ENCODE measurements at places on chromosomes 16 and 17.

DNA sequence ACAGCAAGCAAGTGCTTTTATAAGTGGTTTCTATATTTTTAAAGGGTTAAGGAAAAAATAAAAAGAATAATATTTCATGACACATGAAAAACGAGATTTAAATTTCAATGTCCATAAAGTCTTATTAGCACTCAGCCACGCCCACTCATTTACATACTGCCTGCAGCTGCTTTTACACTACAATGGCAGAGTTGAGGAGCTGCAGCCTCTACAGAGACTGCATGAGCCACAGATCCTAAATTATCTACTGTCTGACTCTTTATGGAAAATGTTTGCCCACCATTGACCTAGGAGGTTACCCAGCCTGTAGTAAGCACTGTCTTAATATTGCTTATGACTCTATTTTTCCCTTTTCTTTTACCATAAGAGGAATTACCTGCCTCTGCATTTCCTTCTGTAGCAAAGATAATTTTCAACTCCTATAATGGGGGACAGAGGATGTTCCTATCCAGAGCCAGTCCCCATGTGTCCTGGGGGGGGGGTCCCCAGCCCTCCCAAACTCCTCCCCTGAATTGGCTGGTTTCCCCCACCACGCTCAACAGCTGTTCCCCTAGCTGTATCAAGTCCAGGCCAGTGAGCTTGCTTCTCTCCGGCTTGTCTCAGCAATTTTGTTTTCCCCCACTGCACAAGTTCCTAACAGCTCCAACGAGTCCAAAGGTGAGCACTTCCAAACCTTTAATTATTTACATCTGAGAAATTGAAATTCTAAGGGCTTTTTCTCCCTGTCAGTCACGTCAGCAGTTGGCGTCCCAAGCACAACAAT is 139.4 kb upstream of the ERCC4 start:
- no peak for DNase-seq

GRCh38 chr16:1378087-1378803 is 26.5 kb downstream of the GNPTG start:
- no peak for DNase-seq

GRCh38 chr17:47953909-47954308 is 3.8 kb downstream of the PRR15L start:
- DNase-seq = no peak

DNA sequence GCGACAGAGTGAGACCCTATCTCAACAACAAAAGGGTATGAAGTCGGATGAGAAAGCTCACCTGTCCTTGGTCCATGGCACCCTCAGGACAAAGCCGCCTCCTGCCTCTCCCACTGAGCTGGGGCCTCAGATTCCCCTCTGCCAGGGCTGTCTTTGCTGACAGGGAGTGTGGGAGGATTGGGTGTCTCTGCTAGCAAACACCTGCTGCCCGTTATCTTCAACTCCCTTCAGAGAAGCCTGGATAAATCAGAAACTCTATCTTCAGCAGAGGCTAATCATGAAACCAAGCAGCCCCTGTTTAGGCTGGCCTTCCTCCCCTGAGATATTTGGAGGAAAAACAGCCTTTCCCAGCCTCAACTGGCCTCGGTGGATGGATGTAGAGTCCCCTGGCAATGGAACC is 36.3 kb upstream of the CDH1 start:
- DNase-seq = no peak

- no peak for DNase-seq
Observed at GRCh38 chr17:15456972-15457722, 10.3 kb downstream of the CDRT4 start.

DNA sequence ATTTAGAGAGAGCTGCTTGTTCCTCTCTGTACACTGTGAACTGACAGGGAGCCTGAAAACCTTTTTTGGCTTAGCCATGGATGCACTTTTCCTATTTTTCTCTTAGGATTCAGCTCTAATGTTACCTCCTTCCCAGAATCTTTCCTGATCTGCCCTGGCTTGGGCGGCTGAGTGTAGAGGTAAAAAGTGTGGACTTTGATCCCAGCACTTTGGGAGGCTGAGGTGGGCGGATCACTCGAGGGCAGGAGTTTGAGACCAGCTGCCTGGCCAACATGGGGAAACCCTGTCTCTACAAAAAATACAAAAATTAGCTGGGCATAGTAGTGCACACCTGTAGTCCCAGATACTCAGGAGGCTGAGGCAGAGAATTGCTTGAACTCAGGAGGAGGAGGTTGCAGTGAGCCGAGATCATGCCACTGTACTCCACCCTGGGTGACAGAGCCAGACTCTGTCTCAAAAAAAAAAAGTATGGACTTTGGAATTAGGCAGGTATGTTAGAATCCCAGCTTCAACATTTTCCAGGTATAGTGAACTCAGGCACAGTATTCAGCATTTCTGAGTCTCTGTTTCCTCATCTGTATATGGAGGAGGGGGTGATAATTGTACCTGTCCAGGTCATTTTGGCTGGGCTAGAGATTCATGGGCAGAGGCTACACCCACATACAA is 212.5 kb upstream of the EEF2KMT start:
- no peak for DNase-seq

DNA sequence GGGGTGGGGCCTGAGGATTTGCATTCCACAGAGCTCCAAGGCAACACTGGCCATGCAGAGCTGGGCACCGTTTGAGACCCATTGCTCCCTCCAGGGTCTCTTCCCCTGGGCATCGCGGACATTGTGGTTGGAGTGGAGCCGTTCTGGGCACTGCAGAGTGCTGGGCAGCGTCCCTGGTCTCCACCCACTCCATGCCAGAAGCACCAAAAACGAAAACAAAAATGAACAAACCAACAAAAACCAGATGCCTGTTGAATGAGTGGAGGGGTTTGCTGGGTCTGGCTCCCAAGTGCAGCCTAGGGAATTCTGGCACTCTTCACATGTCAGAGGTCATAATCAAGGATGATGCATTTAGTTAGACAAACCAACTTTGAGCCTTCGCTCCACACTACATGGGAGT is 17.9 kb downstream of the WNT9B start:
- no peak for DNase-seq

DNA sequence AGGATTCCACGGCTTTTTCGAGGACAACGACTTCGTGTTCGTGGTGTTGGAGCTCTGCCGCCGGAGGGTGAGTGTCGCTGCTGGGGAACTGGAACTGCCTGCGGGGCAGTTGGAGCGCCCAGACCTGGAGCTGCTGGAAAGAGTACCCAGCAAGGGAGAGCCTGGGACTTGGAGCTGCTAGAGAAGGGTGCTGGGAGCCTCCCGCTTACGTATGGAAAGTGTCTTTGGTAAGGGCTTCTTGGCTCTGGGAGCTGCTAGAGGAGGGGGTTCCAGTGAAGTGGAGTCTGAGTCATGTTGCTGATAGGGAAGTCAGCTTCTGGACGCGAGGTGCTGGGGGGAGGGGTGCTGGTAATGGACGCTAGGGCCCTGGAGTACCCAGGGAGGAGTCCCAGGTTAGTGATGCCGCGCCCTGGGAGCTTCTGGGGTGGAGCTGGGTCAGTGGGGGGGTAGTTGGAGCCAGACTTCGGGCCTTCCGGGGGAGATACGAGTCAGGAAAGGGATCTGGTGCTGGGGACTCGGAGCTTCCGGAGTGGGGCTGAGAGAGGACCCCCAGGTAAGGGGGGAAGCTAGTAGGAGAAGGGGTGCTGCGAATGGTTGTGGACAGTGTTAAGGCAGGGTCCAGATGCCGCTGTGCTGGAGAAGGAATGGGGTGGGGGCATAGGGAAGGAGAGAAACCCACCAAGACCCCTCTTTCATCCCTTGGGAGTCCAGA is 741 bp downstream of the PLK1 start:
- peak; percentile 69 for DNase-seq

- DNase-seq = no peak
Observed at GRCh38 chr17:1143573-1143972, 36.2 kb downstream of the ABR start.

- no peak for DNase-seq
Observed at GRCh38 chr16:66263973-66264310, 102.5 kb upstream of the CDH5 start.

DNA sequence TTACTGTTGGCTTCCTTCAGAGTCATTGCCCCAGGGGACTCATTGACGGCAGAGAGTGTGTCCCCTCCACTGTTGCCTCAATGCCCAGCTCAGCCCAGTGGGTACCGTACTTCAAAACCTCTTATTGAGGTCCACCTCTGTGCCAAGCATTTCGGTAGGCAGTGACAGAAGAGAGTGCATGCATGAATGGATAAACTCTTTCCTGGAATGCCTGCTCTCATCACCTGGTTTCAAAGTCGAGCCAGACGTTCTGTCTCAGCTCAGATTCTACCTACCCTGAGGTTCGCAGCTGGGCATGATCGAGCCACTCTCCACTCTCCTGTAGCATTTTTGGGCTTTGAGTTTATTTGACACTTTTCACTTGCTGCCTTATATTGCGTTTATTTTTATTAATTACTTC is 647.0 kb downstream of the MAF start:
- no peak for DNase-seq

DNA sequence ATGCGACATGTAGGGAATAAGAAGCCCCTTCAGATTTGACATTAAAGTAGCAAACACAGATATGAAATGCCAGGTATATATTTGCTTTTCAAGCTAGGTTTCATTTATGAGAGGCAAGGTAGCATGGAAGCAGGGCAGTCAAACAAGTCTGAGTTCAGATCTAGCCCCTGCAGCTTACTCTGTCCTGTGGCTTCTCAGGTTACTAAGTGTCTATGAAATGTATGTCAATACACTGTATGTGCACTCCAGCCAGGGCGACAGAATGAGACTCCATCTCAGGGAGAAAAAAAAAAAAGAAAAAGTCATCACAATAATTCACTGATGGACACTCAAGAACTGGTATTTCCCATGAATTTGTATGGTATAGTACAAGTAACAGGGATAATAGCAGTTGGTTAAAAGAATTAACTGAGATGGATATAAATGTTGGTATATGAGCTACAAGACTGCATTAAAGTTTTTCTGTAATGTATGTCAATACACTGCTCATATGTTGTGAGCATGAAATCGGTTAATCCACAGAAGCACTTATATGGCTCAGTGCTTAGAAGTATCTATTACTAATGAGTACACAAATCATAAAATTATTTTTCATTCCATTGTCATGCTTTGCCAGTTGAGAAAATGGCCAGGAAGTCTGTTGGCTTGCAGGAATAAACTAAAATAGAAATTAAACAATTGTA is 2.9 kb upstream of the WSB1 start:
- no peak for DNase-seq

GRCh38 chr16:84322749-84323148 is 28.1 kb downstream of the WFDC1 start:
- no peak for DNase-seq

DNA sequence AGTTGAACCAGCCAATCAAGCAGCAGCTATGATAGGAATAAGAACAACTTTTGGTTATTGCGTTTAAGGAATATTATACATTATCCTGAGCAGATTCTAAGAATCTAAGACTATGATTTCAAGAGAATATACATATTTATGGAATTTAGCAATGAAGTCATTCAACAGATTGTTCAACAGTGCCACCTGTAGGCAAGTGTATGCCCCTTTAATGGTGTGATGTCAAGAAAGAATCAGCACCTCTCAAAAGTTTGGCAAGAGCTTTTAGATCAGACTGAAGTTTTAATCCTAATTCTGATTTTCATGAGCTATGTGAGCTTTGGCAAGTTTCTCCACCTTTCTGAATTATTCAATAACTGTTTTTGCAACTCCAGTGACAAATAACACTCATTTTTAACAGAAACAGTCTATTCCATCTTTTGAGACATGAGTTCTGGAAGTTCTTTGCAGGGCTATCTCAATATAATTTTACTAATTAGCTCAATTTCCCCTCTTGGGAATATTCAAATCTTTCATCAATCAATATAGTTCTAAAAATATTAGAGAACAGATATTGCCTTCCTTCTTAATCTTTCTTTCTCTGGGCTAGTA is 474.3 kb upstream of the TOM1L1 start:
- peak; percentile 4 for DNase-seq

DNA sequence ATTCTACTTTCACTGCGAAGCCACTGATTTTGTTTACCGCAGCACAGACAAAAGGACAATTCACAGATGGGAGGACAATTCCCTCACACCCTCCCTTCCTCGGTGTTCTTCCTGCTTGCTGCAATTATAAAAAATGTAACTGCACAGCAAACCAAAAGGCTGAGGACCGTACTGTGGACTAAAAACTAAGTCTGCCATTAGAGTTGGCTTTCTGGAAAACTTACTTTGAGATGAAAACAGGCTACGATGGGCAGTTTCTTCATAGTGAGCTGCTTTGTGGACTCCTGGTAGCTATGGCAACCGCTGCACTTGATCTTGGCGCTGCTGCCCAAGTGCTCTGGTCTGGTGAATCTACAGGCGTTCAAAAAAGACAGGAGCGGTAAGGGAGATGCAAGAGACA is 35.2 kb downstream of the USP22 start:
- no peak for DNase-seq

DNA sequence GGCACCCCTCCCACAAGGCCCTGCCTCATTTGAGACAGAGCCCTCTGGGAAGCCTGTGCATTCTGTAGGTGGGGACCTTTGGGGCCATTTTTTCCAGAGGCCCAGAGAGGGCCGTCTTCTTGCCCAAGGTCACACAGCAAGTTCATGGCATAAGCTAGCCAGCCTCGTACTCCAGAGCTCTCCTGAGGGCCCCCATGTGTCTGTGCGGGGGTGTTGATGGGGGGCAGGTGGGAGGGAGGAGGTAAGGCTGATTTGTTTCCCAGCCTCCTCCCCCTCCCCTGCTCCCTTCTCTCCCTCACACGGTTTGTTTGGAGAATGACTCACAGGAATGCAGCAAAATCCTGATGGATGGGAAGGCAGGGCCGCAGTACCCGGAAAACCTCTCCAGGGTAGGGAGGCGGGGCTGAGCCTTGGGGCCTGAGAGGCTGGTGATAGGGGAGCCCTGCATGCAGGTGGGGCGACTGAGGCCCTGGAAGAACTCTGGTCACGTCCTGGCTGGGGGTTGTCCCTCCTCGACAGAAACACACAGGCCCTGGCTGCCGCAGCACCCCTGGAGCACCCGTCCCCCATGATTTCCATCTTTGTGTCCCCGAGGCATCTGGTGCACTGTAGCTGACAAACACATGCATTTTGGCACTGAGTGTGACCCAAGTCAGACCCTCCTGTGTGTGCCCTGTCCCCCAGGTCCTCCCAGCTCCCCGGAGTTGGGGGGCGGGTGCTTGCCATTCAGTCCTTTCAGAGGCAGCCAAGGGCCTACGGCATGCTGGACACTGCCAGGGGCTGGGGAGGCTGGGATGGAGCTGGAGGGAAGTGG is 29.7 kb downstream of the RAI1 start:
- DNase-seq = no peak

DNA sequence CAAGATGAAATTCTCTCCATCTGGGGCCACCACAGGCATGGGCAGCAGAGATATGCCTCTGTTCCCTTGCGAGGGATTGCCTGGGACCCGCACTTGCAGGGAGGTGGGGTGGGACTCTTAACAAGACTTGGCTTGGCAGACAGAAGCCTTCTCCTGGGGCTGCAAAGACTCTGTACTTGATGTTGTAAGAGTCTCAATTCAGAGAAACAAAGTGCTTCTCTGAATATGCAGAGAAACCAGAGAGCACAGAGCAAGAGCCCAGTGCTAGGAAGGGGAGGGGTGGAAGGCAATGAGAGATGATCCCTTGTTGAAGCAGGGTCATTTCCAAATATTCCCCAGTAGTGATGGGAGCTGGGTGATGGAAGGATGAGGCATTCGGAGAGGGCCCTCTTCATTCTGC is 2.2 kb downstream of the MMP28 start:
- no peak for DNase-seq

Measured in KBM-7 (cell line).